ENCODE measurements at places on chromosomes 7 and 10. TPM values are rescaled to one million over a fixed set of nuclear protein-coding genes. Genes with fewer than 3 reads are reported as not detected.

The TAF5 gene
- 3.9 TPM for polyA plus RNA-seq

DNA sequence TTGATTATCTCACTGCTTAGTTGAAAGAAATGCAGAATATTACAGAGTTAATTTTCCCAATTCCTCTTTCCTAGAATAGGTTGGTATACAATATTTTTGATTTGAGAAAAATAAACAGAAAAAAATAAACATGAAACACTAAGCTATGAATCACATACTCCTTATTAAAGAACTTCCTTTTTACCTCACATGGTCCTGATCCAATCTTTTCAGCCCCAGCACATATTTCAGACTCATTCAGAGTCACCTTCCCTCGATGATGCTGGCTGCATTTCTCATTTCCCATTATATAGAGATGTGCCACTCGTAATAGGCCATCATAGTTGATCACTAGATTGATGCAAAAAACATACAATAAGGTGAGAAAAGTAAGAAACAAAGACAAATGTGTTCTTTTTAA lies 64.6 kb downstream of the HGF start:
- no peak for DNase-seq

DNA sequence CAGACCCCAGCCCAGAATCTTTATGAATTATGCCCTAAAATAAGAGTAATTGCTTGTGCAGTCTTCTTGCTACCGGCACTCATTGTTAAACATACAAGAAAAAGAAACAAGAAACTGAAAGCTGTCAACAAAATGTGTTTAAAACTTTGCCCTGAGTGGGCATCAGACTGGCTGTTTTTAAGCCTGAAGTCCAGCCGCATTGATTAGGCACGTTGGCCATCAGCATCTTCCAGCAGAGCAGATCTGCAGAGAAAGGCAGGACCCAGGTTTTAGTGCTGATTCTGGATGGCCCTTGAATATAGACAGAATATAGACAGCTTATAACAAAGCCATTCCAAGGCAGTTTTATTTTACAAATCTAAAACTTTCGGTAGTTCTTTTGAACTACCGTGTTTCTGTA lies 102.8 kb downstream of the POLL start:
- DNase-seq, result no peak

GRCh38 chr7:20454202-20454601 lies 123.5 kb downstream of the ITGB8 start:
- DNase-seq, result no peak

- DNase-seq, result no peak
Measured at GRCh38 chr7:28718055-28718481, 240.1 kb downstream of the TRIL start.

GRCh38 chr7:4700577-4701235 lies 18.6 kb downstream of the FOXK1 start:
- no peak for DNase-seq

GRCh38 chr10:63227207-63227895 lies 94.2 kb downstream of the NRBF2 start:
- DNase-seq, result no peak

GRCh38 chr7:6530626-6531491 lies 20.4 kb downstream of the GRID2IP start:
- no peak for DNase-seq

DNA sequence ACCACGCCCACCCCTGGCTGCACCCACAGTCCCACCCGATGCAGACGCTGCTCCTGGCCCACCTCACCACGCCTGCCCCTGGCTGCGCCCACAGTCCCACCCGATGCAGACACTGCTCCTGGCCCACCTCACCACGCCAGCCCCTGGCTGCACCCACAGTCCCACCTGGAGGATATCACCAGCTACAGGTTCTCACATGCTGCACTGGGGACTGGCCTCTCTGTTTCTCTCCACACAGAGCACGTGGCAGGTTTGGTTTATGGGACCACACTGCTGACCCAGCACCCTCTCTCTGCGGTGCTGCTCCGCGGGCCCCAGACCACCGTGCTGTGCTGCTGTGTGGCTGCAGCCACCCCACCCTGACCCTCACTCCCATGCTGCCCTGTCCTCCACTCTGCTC lies 120.9 kb downstream of the VIPR2 start:
- no peak for DNase-seq

DNA sequence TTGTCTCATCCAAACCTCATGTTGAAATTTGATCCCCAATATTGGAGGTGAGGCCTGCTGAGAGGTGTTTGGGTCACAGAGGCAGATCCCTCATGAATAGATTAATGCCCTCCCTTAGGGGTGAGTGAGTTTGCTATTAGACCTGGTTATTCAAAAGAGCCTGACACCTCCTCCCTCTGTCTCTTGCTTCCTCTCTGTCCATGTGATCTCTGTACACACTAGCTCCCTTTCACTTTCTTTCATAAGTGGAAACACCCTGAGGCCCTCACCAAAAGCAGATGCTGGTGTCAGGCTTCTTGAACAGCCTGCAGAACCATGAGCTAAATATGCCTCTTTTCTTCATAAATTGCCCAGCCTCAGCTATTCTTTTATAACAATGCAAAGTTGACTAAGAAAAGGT lies 447.1 kb downstream of the MDFIC start:
- no peak for DNase-seq

DNA sequence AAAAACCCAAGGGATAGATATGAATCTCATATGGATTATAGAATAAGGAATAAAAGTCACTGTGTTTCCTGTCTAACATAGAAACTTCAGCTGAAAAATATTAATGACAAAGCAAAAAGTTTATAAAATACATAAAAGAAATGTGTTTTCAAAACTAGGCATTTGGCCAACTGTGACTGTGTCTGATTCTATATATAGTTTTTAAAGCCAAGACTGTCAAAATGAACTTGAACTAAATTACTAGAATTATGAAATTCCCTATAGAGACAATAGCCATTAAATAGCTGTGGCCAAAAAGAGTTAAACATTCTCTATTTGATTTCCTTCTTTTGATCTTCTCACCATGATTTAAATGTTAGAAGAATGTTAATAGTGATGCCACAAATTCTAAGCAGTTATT lies 311.2 kb upstream of the SEMA3D start:
- no peak for DNase-seq

DNA sequence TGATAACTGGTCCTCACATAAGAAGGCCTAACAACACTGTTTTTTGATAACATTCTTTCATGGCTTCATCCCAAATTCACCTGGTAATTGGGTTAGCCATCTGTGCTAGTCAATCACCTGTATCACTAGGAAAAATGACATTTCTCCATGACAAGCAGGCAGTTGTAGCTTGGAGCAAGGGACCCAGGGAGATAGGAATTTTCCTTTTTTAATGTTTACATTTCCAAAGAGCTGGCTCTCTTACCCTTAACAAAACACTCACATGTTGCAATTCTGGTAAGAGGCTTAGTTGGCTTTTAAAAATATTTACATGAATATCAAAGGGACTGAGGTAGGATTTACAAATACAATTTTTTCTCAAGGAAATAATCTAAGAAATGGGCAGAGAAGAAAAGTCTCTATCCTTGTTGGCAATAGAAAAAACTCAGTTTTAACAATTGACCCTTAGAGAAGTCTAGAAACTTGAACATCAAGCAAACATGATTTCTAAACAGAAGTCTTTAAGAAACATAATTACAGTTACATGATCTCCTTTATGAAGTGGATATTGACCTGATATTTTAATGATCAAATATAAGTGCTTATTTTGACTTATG lies 16.1 kb upstream of the AKR1C1 start:
- DNase-seq, result no peak

- no peak for DNase-seq
Measured at GRCh38 chr7:93301736-93302135, 69.6 kb downstream of the VPS50 start.

Data from A549 (cell line).